ENCODE measurements at places on chromosomes 7 and 10. TPM values are rescaled to one million over a fixed set of nuclear protein-coding genes. Genes with fewer than 3 reads are reported as not detected.
A peak's percentile ranks its signal among the peaks of the same experiment; 100 is the strongest.

SPDYE2 gene
- total RNA-seq = not detected

DNA sequence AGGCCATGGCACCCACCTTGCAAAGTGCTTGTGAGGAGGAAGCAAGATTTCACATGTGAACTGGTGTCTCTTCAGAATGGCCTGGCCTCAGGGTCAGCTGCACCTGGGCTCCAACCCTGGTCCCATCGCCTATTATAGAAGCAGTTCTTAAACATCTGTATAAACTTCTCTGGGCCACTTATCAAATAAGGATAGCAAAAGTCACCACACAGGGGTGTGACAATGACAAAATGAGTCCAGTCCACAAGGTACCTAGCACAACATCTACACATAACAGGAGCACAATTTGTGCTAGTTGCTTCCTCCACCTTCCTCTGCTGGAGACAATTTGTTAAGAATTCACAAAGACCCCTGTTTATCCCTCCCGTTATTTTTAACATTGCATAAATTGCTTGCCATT lies 340.6 kb upstream of the ZMIZ1 start:
- no peak for DNase-seq

DNA sequence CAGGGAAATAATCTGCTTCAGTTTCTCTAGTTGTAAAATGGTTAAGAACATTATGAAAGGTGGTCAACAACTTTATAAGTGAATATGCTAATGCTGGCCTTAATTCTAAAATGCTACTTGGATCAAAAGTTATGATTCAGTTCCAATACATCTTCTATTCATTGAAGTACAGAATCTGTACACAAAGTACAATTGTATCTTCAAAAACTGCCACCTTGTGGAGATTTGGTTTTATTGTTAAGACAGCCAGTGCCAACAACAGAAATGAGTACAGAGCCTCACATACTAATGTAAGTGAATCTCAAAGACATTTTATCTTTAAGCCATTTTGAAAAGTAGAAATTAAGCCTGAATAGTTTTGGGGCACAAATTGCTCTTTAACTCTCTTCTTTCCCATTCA lies 194.0 kb downstream of the CFTR start:
- peak; percentile 24 for DNase-seq

GRCh38 chr10:44478876-44479705 lies 94.2 kb upstream of the CXCL12 start:
- no peak for DNase-seq

GRCh38 chr10:112977426-112977898 lies 27.4 kb downstream of the TCF7L2 start:
- no peak for DNase-seq

DNA sequence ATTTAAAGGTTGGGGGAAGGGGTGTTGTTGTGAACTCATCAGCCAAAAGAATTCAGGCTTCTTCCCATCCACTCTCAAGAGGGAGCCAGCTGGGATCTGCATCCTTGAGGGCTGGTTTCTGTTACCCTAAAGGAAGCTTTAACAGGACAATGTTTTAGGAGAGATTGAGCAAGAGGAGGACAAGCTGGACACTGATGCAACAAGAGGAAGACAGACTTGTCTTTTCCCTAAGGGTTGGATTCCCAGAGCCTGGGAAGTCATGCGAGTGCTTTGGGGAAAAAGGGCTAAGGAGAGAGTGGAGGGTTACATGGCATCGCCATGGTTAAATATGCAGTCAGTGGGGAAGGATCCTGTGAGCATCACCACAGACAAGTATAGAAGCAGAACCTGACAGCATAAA lies 47.6 kb upstream of the PDE1C start:
- no peak for DNase-seq

SP8 gene
- total RNA-seq = 0.76 TPM

- DNase-seq = peak; percentile 8
Measured at GRCh38 chr7:95840953-95841950, 68.9 kb downstream of the DYNC1I1 start.

DNA sequence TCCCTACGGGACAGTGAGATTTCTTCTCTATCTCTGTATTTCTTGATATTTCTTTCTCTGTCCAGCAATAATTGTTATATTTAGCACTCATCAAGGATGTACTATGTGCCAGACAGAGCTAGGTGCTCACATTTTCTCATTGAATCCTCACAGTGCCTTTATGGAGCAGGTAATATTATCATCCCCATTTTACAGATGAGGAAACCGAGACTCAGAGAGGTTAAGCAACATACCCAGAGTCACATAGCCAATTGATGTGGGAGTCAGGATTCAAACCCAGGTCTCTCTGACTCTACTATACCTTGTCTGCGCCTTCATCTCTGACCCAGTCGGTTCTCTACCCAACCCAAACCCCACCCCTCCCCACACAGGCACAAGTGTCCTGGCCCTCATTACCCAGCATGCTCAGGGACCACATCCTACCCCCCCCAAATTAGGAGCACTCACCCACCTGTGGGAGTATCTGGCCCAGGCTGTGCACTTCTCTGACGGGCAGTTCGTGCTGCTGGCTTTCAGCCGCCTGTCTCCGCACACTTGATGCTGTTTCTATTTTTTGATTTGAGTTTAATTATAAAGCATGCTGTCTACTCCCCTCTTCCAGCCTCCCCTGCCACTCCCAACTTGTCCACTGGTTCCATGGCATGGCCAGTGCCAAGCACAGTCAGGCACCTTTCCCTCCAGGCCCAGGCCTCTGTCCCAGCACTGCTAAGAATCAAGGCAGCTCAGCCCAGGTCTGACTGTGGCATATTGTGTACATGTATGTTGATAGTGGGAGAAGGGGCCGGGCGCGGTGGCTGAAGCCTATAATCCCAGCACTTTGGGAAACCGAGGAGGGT lies 9.8 kb upstream of the SAMD8 start:
- no peak for DNase-seq

ARHGAP22 gene
- 9.9 TPM for total RNA-seq

DNA sequence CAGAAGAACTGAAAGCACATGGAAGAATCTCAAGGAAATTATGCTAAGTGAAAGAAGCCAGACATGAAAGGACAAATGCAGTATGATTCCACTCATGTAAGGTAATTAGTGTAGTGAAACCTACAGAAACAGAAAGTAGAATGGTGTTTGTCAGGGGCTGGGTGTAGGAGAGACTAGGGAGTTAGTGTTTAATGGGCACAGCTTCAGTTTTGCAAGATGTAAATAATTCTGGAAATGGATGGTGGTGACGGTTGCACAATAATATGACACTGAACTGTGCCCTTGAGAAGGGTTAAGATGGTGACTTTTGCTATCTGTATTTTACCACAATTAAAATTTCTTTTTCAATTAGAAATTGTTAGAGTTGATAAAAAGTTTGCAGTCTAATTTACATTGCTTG lies 157.3 kb upstream of the ADCY1 start:
- no peak for DNase-seq

Data from HCT116 (cell line).